ENCODE measurements at places on chromosomes 6 and 20. TPM values are rescaled to one million over a fixed set of nuclear protein-coding genes. Genes with fewer than 3 reads are reported as not detected.

- DNase-seq, result no peak
Observed at GRCh38 chr6:112366695-112367553, 19.8 kb downstream of the RFPL4B start.

DNA sequence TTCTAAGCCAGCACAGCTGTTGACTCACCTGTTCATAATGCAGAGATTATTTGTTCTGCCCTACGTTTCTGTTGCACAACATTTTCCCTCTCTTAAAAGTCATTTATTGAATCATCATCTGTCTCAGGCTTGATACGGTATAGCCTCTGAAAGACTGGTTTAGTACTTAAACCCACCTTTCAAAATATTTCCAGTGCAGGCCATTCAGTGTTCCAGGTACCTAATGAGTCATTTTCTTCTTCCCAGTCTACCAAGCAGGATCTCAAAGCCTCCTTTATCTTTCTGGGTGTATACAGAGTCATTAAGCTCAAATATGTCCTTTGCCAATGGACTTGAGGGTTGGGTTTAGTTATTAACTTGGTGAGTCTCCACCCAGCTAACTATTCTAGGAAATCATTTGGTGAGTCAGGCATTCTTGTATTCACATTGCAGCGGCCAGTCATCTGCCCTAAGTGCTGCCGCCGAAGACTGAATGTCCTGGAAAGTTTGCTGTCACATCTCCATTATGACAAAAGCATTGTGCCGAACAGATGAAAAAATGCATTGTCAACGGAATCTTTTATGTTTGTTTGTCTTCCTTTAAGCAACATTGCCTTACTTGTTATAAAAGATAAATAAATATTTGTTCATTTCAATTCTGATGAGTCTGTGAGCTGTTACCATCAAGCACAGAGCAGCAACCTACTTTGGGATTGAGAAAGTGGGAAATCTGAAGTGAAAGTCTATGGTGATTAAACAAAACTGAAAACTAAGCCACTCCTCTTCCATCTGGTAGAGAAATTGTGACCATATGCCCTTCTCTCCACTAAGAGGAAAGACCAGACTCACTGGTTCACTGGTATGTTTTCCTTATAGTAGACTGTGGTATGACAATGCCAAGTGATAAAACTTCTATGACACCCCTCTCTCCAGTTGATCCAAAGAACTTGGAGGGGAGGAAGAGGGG lies 14.3 kb upstream of the FAM135A start:
- DNase-seq, result no peak

PRSS35 gene
- polyA plus RNA-seq, result 48.6 TPM

GZF1 gene
- 18.4 TPM for polyA plus RNA-seq

OXT gene
- polyA plus RNA-seq, result 1.0 TPM

GRCh38 chr6:96509281-96509680 lies 12.3 kb upstream of the UFL1 start:
- no peak for DNase-seq

GRCh38 chr20:9119776-9120175 lies 50.9 kb downstream of the PLCB4 start:
- DNase-seq, result no peak

DNA sequence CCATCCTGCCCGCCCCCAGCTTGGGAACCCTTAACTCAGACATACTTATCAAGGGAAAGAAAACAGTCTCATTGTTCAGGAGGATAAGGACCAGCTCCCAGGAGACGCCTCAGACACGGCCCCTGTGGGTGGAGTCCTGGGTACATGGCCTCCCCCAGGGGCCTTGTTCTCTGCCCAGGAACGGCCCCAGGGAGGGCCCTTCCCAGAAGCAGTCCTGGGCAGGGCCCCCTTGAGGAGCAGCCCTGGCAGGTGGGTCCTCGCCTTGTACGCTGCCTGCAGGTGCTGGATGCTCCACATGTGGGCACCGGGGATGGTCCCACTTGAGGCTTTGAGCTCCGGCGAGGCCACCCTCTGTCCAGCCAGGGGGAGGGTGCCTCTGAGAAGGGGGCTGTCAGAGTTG lies 4.5 kb upstream of the GATA5 start:
- DNase-seq, result no peak

NRSN1 gene
- polyA plus RNA-seq, result 0.43 TPM

LRFN2 gene
- 1.6 TPM for polyA plus RNA-seq

DNA sequence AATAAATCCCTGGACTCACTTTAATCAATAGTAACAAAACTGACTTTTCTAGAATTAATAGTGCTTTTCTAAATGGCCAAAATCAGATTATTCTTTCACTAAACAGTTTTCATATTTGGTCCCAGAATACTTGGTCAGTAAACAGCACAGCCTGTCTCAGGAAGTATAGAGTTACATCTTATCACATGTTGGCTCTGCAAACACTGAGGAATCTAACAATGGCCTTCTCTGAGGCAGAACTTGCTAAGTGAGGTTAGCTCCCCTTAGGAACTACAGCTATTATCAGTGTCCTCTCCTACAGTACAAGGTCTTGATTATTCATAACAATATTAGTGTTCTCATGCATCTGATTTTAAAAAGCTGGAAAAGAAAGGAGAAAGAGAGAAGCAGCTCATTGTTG lies 1622.8 kb downstream of the HACE1 start:
- DNase-seq, result no peak

THEMIS gene
- polyA plus RNA-seq, result not detected

DNA sequence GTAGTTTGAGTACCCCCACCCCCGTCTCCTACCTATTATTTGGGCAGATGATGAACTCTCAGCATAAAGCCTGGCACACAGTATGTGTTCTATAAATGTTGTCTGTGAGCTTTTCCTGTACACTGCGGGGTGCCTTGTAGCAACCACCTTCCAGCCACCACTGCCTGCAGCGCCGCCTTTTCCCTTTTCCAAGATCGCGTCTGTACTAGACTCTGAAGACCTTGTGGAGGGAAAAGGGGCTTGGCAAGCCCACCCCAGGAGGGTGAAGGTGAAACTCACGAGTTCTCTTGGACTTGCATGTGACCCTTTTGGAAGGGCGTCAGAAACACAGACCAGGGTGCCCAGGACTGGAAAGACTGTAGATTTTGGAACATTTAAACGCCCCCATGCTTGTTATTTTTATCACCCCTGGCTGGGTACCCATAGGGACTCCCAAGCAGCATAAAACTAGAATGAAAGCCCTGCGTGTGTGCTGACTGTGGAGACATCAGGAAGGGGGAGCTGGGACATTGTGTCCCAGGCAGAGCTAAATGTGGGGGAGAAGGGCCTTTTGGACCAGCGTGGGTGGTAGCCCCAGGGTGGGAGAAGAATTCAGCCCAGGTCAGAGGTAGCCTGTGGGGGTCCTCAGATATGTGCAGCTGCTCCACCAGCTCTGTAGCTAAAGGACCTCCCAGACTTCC lies 8.3 kb downstream of the BAK1 start:
- DNase-seq, result no peak

Measured in right renal pelvis (tissue), 4 donors.